ENCODE measurements at places on chromosomes 1 and 21.

DNA sequence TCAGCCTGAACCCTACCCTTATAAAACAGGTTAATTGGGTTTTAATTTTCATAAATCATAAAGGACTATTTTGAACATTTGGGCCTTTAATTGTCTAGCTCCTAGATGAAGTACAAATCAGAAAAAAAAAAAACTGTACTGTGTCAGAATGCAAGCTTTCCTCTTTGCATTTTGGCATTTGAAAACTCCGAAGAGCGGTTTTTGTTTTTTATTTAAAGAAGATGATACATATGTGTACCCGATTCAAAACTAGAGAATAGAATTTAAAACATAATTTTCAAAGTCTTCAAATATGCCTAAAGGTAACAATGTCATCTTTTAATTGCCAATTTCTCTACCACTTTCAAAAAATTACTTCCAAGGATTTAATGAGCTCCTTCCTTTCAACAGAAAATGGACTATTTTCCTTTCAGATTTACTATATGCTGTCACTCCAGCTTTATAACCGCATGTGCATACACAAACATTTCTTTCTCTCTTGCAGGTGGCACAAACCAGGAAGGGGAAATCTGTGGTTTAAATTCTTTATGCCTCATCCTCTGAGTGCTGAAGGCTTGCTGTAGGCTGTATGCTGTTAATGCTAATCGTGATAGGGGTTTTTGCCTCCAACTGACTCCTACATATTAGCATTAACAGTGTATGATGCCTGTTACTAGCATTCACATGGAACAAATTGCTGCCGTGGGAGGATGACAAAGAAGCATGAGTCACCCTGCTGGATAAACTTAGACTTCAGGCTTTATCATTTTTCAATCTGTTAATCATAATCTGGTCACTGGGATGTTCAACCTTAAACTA lies 33.7 kb downstream of the MRPL39 start:
- DNase-seq, result peak; percentile 32

GRCh38 chr1:205589046-205589445 lies 42.8 kb downstream of the ELK4 start:
- DNase-seq, result no peak

GRCh38 chr1:222653178-222653827 lies 35.4 kb downstream of the MIA3 start:
- DNase-seq, result no peak

- DNase-seq, result no peak
Observed at GRCh38 chr1:83016354-83016849, 982.5 kb downstream of the TTLL7 start.

- no peak for DNase-seq
Observed at GRCh38 chr1:42734201-42735035, 5.6 kb downstream of the CLDN19 start.

All from HT-29 (cell line).